ENCODE measurements at places on chromosomes 6 and 20. TPM values are rescaled to one million over a fixed set of nuclear protein-coding genes. Genes with fewer than 3 reads are reported as not detected.

Gene CD24
- not detected for total RNA-seq

DNA sequence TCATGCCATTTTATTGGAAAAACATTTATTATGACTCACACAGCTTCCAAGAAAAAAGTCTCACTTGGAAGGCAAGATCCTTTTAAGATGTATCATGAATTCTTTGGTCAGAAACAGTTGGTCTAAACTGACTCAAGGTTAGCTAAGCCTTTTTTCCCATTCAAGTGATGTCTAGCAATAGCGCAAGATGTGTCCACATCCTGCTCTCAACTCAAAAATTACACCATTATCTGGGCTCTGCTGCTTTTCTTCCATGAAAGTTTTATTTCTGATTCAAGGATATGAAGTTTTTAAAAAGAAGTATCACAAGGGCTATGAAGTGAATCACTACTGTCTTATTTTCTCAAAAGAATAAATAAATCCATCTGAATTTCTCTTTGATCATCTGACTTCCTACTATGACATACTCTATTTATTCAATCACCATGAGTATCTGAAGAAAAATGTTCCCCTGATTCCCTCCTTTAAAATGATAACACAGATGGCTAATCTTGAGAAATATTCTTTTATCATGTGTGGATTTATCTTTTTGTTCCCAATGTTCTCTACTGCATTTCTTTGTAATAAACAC is 139.2 kb downstream of the AHI1 start:
- no peak for DNase-seq

Gene RTN4IP1
- 10.0 TPM for total RNA-seq

Gene RAB44
- total RNA-seq = not detected

Gene PCK1
- total RNA-seq = 0.27 TPM

DNA sequence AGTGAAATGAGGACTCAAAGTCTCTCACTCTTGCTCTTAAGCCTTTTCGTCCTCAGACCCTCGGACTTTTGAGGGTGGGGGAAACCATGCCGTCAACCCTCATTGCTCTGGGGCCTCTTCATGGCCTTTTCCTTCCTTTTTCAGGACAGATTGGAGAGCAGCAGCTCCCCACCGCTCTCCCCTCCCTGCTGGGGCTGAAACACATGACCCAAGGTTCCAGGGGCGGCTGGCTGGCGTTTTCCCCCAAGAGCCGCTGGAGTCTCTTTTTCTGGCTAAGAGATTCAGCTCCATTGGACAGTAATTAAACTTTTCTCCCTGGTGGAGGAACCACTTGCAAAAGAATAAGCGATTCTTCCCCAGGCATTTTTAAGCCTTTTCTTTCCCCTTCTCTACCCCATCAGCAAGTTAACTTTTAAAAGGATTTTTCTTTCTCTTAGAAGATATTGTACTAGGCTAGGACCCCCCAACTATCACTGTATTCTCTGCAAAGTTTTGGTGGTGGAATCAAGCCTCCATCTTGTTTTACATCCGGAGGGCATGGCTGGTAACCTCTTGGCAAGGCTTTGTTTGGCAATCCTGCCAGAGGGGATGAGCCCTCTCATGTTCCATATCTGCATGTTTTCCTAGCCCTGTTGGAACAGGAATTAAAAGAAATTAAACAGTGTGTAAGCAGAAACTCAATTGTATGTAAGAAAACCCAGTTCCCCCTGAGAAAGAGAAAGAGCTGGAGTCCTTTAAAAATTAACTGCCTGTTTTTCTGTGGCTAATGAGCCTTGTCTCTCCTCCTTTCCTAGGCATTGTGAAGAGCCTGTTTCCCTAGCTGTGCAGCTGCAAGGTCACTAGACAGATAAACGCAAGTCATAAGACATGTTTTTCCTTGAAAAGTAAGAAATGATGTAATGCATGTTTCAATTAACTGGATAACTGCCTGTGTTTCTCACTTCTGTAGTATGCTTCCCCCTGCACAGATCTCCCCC is 100.8 kb upstream of the GPR6 start:
- no peak for DNase-seq

- DNase-seq = no peak
These were observed 3.4 kb downstream of the NEDD9 start for GRCh38 chr6:11228935-11229654.

DNA sequence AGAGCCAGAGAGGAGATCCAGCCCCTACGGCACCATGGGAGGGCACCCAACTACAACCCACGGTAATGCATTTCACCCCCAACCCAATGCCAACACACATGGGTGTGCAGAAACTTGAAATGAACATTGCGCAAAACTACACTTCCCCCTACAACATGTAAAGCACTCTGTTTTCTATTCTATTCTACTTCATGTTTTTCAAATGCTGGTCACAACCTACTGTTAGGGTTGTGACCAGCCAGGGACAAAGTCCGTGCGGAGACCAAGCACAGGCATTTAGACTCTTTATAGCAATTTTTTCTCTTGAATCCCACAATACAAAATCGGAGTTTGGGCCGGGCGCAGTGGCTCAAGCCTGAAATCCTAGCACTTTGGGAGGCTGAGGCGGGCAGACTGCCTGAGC is 90.6 kb downstream of the MRPL14 start:
- no peak for DNase-seq

All from adrenal gland (tissue), 19 donors.